Activated CD4-positive, CD25-positive, alpha-beta regulatory T cell treated with anti-CD3 and anti-CD28 coated beads, Interleukin-2, amount 50 U/mL, for 72 hours (primary cell): ENCODE measurements at places on chromosomes 5 and 9.

GRCh38 chr5:157336423-157336744 is 70.5 kb downstream of the CYFIP2 start:
- no peak for DNase-seq

DNA sequence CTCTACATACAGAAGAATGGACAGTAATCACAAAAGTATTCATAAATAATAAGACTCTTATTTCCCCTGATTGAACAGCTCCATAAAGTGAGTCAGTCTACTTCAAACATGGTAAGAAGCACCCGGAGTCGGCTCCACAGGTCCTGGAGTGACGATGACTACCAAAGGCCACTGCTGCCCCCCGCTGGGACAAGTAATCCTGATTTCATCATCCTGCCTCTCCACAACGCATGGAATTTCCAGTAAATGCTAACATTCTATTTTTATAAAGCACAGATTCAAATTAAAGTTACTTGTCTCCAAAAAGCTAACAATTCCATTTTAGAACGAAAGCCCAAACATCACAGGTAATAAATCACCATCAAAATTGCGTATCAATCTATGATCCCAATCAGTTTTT is 16.2 kb downstream of the ATPSCKMT start:
- no peak for DNase-seq

- DNase-seq, result no peak
These were observed 73.4 kb upstream of the NR4A3 start for GRCh38 chr9:99748266-99748665.

- no peak for DNase-seq
These were observed 314.7 kb upstream of the GRAMD2B start for GRCh38 chr5:126108470-126108869.

GRCh38 chr5:107469485-107470294 is 201.0 kb downstream of the EFNA5 start:
- DNase-seq, result no peak

- no peak for DNase-seq
These were observed 34.4 kb upstream of the ATP6V1G1 start for GRCh38 chr9:114553202-114553601.
